NCI-H1092 treated with DMSO at 0.1 percent for 48 hours (cell line): ENCODE measurements at places on chromosomes 6 and 20.

DNA sequence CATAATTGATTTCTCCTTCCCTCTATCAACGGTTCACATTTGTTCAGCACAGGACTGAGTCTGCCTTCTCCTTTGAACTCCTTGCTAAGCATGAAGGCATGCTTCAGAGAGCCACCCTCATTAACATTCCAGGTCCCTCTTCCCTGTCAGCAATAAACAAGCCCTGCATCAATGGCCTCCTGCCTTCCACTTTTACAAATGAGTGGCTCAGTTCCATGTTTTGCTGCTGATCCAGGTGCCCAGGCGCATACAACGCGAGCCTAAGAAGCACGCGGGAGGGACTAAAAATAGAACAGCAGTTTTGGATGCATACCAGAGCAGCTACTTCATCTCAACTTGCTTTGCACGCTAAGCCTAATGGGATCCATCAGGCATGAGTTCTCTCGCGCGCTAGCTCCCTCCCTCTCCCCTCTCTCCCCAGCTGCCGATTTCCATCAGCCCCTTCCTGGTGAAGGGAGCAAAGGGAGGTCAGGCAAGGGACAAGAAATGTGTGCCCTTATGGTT is 53.4 kb downstream of the TRAF3IP2 start:
- peak; percentile 98 for DNase-seq

- no peak for DNase-seq
Measured at GRCh38 chr6:12356983-12357972, 67.1 kb downstream of the EDN1 start.

- no peak for DNase-seq
Measured at GRCh38 chr6:31490115-31490873, 7.7 kb upstream of the MICB start.

- DNase-seq = peak; percentile 52
Measured at GRCh38 chr6:22828179-22829062, 259.1 kb downstream of the HDGFL1 start.

GRCh38 chr6:112188906-112189305 is 65.5 kb downstream of the LAMA4 start:
- DNase-seq = no peak

- DNase-seq = no peak
Measured at GRCh38 chr20:3798373-3798768, 2.3 kb downstream of the CDC25B start.

GRCh38 chr6:116528780-116529179 is 16.7 kb downstream of the TRAPPC3L start:
- no peak for DNase-seq

- DNase-seq = no peak
Measured at GRCh38 chr6:4902363-4902762, 101.5 kb downstream of the RPP40 start.
